ENCODE measurements at places on chromosomes 3 and 15. TPM values are rescaled to one million over a fixed set of nuclear protein-coding genes. Genes with fewer than 3 reads are reported as not detected.

The CYP8B1 gene
- not detected for total RNA-seq

The GOLGA8G gene
- not detected for total RNA-seq

The SMCO1 gene
- not detected for total RNA-seq

The CELSR3 gene
- 1.1 TPM for total RNA-seq

The TERC gene
- total RNA-seq, result 179 TPM

The CCR1 gene
- 4.3 TPM for total RNA-seq

The CFAP100 gene
- total RNA-seq, result not detected

The SECISBP2L gene
- total RNA-seq, result 49.2 TPM

The TPRG1 gene
- 65.9 TPM for total RNA-seq

The LTK gene
- total RNA-seq, result 0.29 TPM

The CPN2 gene
- not detected for total RNA-seq

The SPTSSB gene
- 0.16 TPM for total RNA-seq

The DUOXA1 gene
- total RNA-seq, result 0.80 TPM

The ZNF774 gene
- 4.6 TPM for total RNA-seq

GRCh38 chr3:184715943-184716621 is 4.2 kb upstream of the MAGEF1 start:
- no peak for DNase-seq
- H3K4me1 ChIP-seq, result no peaks in the 10 kb centered on the region
- peak overlapping the region; percentile 83 for H3K27ac ChIP-seq
- no peak overlapping the region for H3K4me3 ChIP-seq
- no peaks in the 10 kb centered on the region for H3K36me3 ChIP-seq

DNA sequence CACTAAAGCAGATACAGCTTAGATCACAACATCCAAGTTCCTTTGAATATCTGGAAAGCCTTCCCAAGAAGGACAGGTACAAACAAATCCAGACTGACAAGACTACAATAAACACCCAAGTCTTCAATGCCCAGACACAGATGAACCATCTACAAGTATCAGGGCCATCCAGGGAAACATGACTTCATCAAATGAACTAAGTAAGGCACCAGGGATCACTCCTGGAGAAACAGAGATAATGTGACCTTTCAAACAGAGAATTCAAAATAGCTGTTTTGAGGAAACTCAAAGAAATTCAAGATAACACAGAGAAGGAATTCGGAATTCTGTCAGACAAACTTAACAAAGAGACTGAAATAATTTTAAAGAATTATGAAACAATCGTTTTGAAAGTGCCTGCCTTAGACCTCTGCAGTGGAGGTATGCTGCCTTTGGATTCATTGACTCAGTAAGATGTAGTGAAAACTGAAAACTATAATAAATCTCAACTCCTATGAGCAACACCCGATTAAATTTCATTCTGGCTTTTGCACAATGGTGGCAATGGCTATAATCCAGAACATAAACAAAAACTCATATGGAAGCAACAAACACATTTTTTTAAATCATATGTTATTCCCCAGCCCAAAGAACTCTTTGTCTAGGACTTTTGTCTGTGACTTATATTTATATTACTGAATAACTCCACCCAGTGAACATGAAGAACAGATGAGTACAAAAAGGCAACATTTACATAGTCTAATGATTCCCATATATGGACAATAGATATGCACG is 12.6 kb upstream of the COL8A1 start:
- no peaks in the 10 kb centered on the region for H3K27me3 ChIP-seq
- no peaks in the 10 kb centered on the region for H3K36me3 ChIP-seq
- no peak overlapping the region for H3K27ac ChIP-seq
- no peak for DNase-seq
- no peak overlapping the region for H3K4me3 ChIP-seq
- no peaks in the 10 kb centered on the region for H3K4me1 ChIP-seq

DNA sequence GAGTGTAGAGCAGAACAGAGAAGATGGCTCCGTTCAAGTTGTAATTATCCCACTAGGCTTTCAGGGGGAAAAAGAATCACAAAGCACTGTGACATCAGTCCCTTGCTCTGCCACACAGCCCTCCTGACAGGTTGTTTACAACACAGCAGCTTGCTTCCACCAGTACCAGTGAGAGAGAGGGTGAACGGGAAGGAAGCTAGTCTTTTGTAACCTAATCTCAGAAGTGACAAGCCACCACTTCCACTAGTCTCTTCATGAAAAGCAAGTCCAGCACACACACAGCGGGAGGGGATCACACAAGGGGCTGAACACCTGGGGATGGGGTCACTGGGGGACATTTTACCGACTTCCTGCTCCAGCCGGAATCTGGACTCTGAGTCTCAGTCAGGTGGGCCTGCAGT is 86.3 kb downstream of the FAM81A start:
- no peaks in the 10 kb centered on the region for H3K4me1 ChIP-seq
- no peaks in the 10 kb centered on the region for H3K27me3 ChIP-seq
- no peak overlapping the region for H3K27ac ChIP-seq
- DNase-seq, result no peak

DNA sequence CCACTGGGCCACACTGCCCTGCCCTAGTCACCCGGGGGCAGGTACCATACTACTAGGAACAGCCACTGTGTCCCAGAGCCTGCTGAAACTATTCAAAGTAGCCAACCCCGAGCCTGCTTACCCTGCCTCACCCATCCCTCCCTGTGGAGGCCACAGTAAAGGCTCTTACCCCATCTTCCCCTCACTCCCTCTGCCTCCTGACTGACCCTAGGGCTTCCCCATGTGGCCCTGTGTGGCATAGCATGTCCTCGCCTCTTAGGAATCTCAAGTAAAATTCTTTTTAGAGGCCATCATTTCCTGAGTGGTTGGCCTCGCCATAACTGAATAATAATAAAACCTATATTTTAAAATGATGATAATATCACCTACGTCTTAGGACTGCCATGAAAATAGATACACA is 112.2 kb upstream of the SLC6A11 start:
- H3K4me1 ChIP-seq, result no peaks in the 10 kb centered on the region
- no peaks in the 10 kb centered on the region for H3K27me3 ChIP-seq
- no peak overlapping the region for H3K4me3 ChIP-seq
- no peak for DNase-seq
- no peak overlapping the region for H3K27ac ChIP-seq

GRCh38 chr3:187783098-187783497 is 37.8 kb upstream of the BCL6 start:
- no peaks in the 10 kb centered on the region for H3K27me3 ChIP-seq
- DNase-seq, result peak; percentile 65
- H3K4me3 ChIP-seq, result no peak overlapping the region
- H3K27ac ChIP-seq, result peak overlapping the region; percentile 60

- H3K4me3 ChIP-seq, result no peak overlapping the region
- H3K27me3 ChIP-seq, result no peaks in the 10 kb centered on the region
- no peak for DNase-seq
- H3K36me3 ChIP-seq, result no peaks in the 10 kb centered on the region
Measured at GRCh38 chr3:161939918-161940620, 443.5 kb downstream of the OTOL1 start.

DNA sequence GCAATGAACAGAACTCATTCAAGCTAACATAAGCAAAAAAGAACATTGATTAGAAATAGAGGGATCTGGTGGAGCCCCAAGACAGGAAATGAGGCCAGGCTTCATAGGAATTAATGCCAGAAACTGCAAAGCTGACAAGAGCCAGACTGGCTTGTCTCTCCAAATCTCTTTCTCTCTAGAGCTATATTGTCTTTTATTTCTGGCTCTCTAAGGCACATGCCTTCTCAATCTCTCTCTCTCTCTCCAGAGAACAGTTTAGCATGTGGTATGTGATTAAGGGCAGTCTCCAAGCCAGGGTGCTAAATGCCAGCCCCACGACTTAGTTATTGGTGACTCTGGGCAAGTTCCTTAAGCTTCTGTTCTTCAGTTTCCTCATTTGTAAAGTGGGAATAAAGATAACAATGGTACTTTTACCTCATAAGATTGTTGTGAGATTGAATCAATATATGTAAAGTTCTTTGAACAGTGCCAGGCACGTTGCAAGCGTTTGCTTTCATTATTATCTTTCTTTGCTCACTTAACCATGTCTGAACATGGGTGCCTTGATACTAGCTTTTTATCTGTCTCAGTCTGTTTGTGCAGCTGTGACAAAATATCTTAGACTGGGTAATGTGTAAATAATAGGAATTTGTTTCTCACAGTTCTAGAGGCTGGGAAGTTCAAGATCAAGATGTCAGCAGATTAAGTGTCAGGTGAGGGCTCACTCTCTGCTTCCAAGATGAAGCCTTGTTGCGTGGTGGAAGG is 123.2 kb downstream of the BDH1 start:
- H3K4me1 ChIP-seq, result no peaks in the 10 kb centered on the region
- no peak for DNase-seq
- H3K27ac ChIP-seq, result no peak overlapping the region
- no peaks in the 10 kb centered on the region for H3K36me3 ChIP-seq
- H3K27me3 ChIP-seq, result no peaks in the 10 kb centered on the region

DNA sequence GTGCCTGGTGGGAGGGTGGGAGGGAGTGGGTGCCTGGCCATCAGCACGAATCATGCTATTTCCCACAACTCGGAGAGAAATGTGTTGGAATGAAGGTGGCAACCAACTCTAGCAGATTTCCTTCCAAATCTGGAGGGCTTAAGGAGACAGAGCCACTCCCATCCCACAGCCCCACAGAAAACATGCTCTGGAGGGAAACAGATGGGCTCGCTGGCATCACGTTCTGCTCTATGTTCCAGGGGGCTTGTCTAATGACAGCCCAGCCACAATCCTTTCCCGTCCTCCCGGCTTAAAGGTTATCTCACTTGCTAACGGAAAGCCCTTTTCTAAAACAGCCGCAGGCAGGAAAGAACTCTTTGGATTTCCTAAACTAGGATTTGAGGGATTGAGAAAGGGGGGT is 65.3 kb downstream of the ADAMTS17 start:
- H3K4me1 ChIP-seq, result no peaks in the 10 kb centered on the region
- no peaks in the 10 kb centered on the region for H3K27me3 ChIP-seq
- no peak for DNase-seq
- no peaks in the 10 kb centered on the region for H3K36me3 ChIP-seq

GRCh38 chr15:47929138-47929803 is 191.5 kb upstream of the SLC24A5 start:
- H3K27ac ChIP-seq, result no peak overlapping the region
- H3K27me3 ChIP-seq, result no peaks in the 10 kb centered on the region
- H3K4me3 ChIP-seq, result no peak overlapping the region
- no peaks in the 10 kb centered on the region for H3K4me1 ChIP-seq
- no peaks in the 10 kb centered on the region for H3K36me3 ChIP-seq
- DNase-seq, result no peak

DNA sequence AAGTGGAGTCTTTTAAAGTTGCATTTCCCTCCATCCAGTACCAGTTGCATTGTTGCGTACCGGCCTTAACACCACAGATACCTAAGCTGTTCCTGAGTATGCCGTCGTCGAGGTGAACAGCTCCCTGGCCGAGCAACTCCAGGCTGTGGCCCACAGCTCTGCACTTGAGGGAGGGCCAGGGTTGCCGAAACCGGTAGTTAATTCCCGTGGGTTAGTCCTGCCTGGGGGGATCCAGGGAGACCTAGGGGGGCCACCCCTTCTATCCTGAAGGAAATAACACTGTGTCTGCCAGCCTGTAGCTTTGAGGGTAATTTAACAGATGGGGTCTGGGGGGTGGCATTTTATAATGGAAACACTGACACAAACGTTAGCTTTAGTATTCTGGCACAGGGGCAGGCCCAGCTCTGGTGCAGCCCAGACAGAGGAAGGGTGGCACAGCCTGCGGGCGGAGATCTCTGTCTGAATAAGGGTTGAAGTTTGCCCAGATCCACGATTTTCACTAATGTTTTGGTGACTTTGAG is 60.8 kb downstream of the RGMA start:
- no peaks in the 10 kb centered on the region for H3K27me3 ChIP-seq
- H3K4me1 ChIP-seq, result peaks cover 10% of the 10 kb centered on the region
- H3K27ac ChIP-seq, result peak overlapping the region; percentile 97
- H3K4me3 ChIP-seq, result no peak overlapping the region

- no peaks in the 10 kb centered on the region for H3K4me1 ChIP-seq
- peak overlapping the region; percentile 71 for H3K27ac ChIP-seq
- H3K27me3 ChIP-seq, result no peaks in the 10 kb centered on the region
- H3K4me3 ChIP-seq, result no peak overlapping the region
Measured at GRCh38 chr15:62977952-62978811, 64.4 kb upstream of the TPM1 start.

DNA sequence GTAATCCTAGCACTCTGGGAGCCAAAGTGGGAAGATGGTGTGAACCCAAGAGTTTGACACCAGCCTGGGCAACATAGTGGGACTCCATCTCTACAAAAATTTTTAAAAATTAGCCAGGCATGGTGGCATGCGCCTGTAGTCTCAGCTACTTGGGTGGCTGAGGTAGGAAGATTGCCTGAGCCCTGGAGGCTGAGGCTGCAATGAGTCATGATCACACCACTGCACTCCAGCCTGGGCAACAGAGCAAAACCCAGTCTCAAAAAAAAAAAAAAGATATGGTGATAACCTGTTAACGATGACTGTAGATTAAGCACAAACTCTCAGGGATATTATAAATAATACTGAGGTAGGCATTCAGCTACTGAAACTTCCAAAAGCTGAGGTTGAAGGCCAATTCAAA is 107.5 kb downstream of the SLC49A4 start:
- no peaks in the 10 kb centered on the region for H3K4me1 ChIP-seq
- H3K36me3 ChIP-seq, result no peaks in the 10 kb centered on the region
- no peak overlapping the region for H3K27ac ChIP-seq
- DNase-seq, result no peak
- no peak overlapping the region for H3K4me3 ChIP-seq
- H3K27me3 ChIP-seq, result no peaks in the 10 kb centered on the region

GRCh38 chr15:96359616-96360521 is 29.4 kb downstream of the NR2F2 start:
- H3K27me3 ChIP-seq, result no peaks in the 10 kb centered on the region
- H3K36me3 ChIP-seq, result no peaks in the 10 kb centered on the region
- H3K27ac ChIP-seq, result peak overlapping the region; percentile 51
- no peak for DNase-seq

DNA sequence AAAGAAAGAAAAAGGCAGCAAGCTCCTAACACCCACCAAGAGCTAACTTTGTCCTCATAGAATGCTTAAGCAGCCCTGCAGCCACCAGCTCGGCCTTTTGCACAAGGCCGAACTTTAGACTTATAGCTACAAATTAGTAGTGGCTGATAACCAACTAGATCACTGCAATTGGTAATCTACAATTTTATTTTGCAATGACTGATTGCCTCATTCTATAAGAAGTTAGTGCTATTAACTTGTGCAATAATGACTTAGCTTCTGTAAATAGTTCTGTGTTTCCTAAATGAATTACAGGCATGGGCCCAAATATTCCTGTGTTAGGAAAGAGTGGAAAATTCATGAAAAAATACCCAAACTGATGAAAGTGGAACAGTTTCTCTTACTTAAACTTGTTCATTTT is 284.8 kb upstream of the CFAP20DC start:
- H3K36me3 ChIP-seq, result no peaks in the 10 kb centered on the region
- no peaks in the 10 kb centered on the region for H3K4me1 ChIP-seq
- H3K27me3 ChIP-seq, result no peaks in the 10 kb centered on the region
- H3K27ac ChIP-seq, result no peak overlapping the region

- no peak overlapping the region for H3K27ac ChIP-seq
- DNase-seq, result no peak
- no peak overlapping the region for H3K4me3 ChIP-seq
- no peaks in the 10 kb centered on the region for H3K36me3 ChIP-seq
- no peaks in the 10 kb centered on the region for H3K27me3 ChIP-seq
Measured at GRCh38 chr3:157443905-157444796, 7.5 kb downstream of the PTX3 start.
